CD4-positive, alpha-beta memory T cell (primary cell): ENCODE measurements at places on chromosomes 2 and 18. TPM values are rescaled to one million over a fixed set of nuclear protein-coding genes. Genes with fewer than 3 reads are reported as not detected.

Gene SALL3
- total RNA-seq: not detected

Gene UBXN4
- total RNA-seq: 116 TPM

Gene NRP2
- total RNA-seq: 1.1 TPM

Gene GCG
- not detected for total RNA-seq

Gene PRKAG3
- total RNA-seq: not detected

Gene TRIM43B
- total RNA-seq: not detected

- no peaks in the 10 kb centered on the region for H3K27me3 ChIP-seq
- H3K4me3 ChIP-seq: no peak overlapping the region
- no peak overlapping the region for H3K27ac ChIP-seq
- H3K4me1 ChIP-seq: no peaks in the 10 kb centered on the region
Observed at GRCh38 chr2:150538651-150539201, 51.3 kb upstream of the RND3 start.

DNA sequence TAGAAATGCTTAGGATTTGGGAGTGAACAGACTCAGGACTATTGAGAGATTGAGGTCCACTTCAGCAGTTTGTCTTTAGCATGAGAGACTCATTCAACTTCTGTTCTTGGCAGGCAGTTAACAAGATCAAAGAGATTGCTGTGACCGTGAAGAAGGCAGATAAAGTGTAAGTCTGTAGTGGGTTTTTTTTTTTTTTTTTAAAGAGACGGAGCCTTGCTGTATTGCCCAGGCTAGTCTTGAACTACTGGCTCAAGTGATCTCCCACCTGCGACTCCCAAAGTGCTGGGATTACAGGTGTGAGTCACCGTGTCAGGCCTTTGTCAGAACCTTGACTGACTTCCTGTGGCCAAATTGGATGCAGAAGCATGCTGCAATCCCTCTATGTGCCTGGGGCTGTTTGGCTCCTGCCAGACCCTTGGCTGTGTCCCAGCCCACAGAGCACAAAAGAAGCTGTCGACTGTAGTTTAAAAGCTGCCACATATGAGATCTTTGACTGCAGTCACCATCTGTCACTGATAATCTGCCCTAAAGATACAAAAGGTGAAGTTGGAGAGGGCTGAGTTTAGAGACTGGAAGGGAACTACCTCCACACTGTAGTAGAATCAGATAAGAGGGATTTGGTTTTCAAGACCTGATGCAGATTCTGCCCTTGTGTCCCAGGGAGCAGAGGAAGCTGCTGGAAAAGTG, 9.9 kb downstream of the CCT7 start:
- no peaks in the 10 kb centered on the region for H3K27me3 ChIP-seq
- H3K4me3 ChIP-seq: no peak overlapping the region
- peaks cover 77% of the 10 kb centered on the region for H3K36me3 ChIP-seq
- no peak overlapping the region for H3K27ac ChIP-seq
- DNase-seq: no peak

DNA sequence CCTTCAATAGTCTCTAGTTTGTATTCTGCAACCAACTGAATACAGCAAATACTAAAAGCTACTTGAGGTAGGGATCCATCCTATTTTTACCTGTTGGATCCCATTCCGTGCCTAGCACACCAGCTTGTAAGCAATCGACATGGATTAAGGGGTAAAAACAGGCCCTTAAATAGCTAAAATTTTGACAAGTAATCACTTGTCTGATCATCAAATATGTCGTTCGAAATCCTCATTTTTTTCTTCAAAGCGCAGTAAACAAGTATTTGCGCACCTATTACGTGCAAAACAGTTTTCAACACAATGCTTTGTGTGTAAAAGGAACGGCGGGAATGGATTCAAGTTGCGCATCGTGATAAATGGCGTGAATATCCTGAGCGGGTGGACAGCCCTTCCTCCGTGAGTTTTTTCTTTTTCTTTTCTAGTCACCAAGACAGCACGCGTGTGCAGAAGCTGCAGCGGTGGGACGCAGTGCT, 1.4 kb upstream of the ACVR2A start:
- H3K4me1 ChIP-seq: peaks cover 35% of the 10 kb centered on the region
- H3K27ac ChIP-seq: peak overlapping the region; percentile 51
- no peaks in the 10 kb centered on the region for H3K36me3 ChIP-seq
- no peaks in the 10 kb centered on the region for H3K27me3 ChIP-seq
- H3K4me3 ChIP-seq: peak overlapping the region; percentile 74
- peak; percentile 43 for DNase-seq

DNA sequence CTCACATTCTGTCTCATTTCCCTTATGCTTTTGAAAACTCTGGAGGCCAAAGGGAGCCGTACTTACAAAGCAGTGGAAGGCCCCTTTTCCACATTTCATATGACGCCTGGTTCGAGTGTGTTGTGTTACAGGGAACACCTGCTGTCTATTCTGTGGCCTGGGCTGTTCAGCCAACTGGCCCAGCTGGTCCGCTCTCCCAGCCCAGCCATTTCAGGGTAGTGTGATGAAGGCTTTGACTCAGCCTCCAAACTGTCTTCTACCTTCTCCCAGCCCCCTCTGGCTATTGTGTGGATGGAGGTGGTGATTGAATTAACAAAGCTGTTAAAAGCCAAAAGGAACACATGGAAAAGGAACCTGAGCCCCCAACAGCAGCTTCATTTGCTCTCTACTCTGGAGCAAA, 233.8 kb downstream of the ICOS start:
- no peak overlapping the region for H3K27ac ChIP-seq
- H3K27me3 ChIP-seq: no peaks in the 10 kb centered on the region
- H3K4me3 ChIP-seq: no peak overlapping the region
- no peaks in the 10 kb centered on the region for H3K4me1 ChIP-seq
- DNase-seq: no peak
- H3K36me3 ChIP-seq: no peaks in the 10 kb centered on the region

DNA sequence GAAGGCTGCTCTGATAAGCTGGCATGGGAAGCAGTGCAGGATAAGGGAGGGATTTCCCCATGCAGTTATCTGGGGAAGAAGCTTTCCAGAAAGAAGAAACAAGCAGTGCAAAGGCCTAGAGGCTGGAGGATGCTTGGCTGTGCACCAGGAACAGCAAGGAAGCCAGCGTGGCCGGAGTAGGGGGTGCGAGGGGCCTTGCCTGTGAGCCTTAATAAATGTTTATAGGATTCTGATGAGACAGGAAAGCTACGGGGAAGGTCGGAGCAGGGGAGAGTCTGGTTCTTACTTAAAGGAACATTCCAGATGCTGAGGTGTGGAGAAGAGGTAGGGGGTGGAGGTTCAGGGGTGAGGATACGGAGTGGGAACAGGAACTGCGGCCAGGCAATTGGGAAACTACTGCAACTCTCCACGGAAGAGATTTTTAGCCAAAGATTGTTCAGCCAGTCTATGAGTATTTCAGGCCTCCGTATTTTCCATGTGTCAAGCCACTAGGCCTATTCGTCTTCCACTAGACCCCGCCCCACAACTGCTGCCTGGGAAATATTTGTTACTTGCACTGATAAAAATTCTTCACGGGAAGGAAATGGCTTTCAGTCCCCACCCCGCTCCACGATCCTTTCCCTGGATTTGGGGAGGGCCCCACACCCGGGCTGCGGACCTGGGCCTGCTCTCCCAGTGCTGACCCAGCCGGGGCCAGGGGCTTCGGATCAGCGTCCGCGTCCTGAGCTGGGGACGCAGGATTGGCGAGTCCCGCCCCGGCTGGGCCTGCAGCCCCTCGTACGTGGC, 516 bp downstream of the EIF2AK2 start:
- DNase-seq: no peak
- no peaks in the 10 kb centered on the region for H3K27me3 ChIP-seq
- no peaks in the 10 kb centered on the region for H3K36me3 ChIP-seq
- peaks cover 34% of the 10 kb centered on the region for H3K4me1 ChIP-seq
- peak overlapping the region; percentile 72 for H3K27ac ChIP-seq

GRCh38 chr18:5895299-5895875, at the start of gene TMEM200C:
Gene TMEM200C (minus strand): TSS chr18:5895522. CDS start chr18:5892063, 3,459 bp downstream.
- no peak for DNase-seq
- H3K27me3 ChIP-seq: peaks cover 23% of the 10 kb centered on the region
- no peaks in the 10 kb centered on the region for H3K36me3 ChIP-seq
- H3K27ac ChIP-seq: no peak within 1 kb of the TSS

DNA sequence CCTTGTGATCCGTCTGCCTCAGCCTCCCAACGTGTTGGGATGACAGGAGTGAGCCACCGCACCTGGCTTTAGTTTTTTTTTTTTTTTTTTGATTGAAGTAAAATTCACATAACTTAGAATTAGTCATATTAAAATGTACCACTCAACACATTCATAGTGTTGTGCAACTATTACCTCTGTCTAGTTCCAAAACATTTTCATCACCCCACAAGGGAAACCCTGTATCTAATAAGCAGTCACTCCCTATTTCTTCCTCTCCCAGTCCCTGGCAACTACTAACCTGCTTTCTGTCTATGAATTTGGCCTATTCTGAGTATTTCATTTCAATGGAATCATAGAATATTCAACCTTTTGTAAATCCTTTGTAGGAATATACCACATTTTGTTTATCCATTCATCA, 123.9 kb upstream of the FAM117B start:
- H3K36me3 ChIP-seq: no peaks in the 10 kb centered on the region
- no peaks in the 10 kb centered on the region for H3K27me3 ChIP-seq
- H3K4me3 ChIP-seq: no peak overlapping the region
- no peaks in the 10 kb centered on the region for H3K4me1 ChIP-seq
- no peak for DNase-seq

DNA sequence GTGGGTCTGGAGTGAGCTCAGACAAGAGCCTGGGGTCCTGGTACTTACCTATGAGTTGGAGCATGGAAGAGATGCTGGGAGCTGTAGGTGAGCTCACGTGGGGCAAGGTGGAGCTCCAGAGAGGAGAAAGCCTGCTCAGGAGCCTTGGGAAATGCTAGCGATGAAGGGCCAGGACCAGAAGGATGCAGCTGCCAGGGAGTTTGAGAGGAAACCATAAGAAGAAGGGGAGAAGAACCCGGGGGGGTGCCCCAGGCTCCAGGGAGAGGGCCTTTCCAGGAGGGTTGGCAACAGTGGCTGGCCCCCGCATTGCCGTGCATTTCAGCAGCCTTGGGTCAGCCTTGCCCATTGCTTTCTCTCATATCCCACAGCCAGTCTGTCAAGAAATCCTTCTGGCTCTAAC, 268.7 kb downstream of the GLI2 start:
- H3K4me3 ChIP-seq: no peak overlapping the region
- H3K27me3 ChIP-seq: no peaks in the 10 kb centered on the region
- no peak for DNase-seq
- no peak overlapping the region for H3K27ac ChIP-seq
- no peaks in the 10 kb centered on the region for H3K36me3 ChIP-seq

DNA sequence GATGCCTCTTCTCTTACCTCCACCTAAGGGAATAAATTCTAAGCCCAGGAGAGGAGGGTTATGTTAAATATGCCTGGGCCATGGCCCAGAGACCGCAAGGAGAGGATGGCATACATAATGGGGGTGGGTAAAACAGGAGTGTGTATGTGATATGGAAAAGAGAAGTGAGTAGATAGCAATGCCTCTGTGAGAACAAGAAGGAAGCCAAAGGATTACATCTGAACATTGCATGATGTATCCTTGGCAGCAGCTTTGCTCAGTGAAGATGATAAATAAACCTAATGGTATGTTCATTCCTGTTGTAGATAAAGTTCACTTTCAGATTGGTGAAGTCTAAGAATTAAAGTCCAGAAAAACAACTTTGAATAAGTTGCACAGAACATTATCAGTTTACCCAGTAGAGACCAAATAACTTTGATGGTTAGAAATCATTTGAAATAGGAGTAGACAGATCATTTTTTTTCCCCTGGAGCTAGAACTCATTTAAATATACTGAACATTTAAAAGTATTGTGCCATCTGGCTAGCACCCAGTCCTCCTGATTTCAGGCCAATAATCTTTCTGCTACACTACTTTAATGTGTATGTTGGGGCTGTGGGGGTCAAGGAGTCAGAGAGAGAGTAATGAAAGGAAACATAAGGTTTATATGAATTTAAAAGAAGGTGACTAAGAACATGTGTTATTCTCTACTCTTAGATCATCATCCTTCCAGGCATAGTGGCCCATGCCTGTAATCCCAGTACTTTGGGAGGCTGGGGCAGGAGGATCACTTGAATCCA, 231.7 kb downstream of the PARD3B start:
- no peak overlapping the region for H3K27ac ChIP-seq
- no peak for DNase-seq
- no peaks in the 10 kb centered on the region for H3K4me1 ChIP-seq
